ENCODE measurements at places on chromosomes 5 and 9.

- DNase-seq, result no peak
These were observed 55.4 kb upstream of the PPP3R2 start for GRCh38 chr9:101650142-101650541.

DNA sequence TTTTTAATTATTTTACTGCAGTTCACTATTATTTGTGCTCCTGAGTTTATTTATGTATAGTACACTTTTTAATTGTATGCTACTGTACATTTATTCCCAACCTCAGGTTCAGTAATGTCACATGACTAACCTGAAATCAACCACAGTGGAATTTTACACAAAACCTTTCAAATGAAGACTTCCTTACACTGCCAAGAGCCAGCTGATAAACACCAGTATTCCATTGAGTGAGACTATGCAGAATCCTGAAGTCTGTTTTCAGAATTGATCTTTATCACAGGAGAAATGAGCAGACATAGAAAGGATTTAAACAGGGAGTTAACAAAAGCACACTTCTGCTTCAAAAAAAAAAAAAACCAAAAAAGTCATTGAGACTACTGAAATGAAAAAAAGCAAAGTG, 219.5 kb downstream of the PRR16 start:
- DNase-seq, result no peak

GRCh38 chr5:58793888-58794657, 211.2 kb downstream of the RAB3C start:
- DNase-seq, result no peak

DNA sequence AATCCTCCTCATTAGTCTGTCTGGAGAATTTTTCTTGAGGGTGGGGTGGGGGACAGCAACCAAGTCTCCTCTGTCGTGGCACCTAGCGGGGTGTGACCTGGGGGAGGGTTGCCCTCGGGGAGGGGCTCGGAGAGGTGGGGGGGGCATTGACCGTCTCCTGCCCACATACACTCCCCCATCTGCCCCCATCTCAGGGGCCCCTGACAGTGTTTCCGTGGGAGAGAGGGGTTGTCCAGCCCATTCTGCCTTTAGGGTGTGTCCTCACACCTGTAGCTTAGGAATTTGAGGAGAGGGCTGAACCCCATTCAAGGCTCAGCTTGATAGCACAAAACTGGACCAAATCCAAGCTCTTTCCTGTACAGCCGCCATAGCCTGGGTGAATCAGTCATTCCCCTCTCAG, 5.9 kb upstream of the CXXC5 start:
- DNase-seq, result no peak

DNA sequence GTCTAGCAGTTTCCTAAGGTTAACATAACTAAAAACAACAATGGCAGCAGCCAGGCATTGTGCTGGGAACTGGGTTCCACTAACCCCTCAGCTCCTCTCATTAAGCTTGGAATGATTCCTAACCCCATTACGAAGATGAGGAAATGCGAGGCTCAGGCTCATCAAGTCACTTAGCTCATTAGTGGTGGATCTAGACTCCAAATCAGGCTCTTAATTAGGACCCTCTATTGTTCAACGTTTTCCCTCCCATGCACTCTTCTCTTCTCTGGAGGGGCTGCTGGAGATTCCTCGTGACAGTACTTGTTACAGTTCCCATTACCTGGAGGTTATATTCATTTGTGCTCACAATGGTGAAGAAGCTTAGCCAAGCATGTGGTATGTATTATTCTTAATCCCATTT, 6.5 kb downstream of the TAS2R1 start:
- DNase-seq, result no peak

DNA sequence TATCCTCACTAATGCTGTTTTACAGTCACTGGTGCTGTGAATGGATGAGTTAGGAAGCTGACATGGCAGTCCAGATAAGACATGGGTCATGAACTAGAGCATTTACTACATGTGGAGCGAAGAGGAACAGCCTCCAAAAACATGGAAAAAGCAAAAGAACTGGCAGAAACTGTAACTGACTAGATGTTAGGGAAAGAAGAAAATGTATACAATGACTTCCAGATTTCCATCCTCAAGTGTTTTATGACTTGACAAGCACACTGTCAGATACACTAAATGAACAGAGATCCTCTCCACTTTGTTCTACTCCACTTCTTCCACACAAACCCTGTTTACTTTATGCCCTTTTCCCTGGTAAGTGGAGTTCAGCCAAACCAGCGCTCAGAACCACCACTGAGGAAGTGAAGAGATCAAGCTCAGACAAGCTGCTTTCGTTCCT, 11.5 kb downstream of the HMGCS1 start:
- no peak for DNase-seq

DNA sequence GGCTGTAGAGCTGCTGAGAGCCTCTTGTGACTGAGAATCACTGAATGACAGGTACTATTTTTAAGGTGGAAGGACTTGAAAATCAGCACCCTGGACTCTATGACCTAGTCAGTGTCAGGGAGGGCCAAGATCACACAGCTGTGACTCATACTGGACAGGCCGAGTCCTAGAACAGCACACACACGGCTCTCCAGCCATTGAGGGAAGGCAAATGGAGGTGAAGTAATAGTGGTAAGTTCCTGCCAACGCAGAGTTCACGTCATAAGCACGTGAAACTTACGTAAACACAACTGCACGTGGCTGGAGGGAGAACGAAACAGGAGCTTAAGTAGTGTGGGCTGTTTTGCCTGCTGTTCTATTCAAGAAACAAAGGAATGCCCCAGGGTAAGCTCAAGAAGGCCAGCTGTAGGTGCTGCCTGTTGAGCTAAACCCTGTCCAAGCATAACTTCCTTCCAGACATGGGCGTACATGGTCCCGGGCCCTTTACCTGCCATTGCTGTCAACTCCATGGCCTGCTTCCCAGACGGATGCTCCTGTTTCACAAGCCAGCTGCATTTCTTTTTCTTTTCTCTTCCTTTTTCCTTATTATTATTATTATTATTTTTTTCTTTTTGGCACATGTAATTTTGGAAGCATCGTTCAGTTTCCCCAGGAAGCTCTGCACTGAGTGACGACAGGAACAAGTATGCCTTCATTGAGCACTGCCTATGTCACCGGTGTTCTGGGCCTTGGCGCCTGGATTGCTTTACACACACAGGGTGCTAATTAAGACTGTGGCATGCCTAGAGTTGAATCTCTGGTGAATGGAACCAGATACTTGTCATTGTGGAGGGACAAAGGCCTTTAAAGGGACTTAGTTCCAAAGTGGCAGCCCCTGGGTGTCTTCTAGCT, 10.2 kb upstream of the LCP2 start:
- DNase-seq, result peak; percentile 54

- DNase-seq, result no peak
These were observed 318.8 kb downstream of the ACTL7B start for GRCh38 chr9:108536836-108537601.

DNA sequence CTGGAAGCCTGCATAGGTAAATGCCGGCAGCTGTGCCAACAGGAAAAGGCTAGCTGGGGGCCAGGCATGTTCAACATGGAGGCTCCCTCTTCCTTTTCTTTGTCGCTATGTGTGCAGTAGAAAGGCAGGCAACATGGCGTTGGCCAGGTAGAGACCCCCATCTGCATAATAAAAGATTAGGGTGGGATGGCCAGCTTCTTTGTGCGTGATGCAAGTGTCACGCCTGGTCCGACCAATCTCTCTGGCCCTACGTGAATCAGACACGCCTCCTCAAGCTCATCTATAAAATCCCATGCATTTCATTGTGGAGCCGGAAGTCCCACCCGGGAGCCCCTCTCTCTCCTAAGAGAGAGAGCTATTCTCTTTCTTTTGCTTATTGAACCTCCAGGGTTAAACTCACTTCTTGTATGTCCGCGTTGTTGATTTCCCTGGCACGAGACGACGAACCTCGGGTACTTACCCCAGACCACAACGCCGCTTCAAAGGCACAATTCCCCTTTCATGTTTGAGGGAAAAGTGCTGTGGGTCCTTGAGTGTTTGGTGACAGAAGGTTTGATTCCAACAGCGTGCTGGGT, 25.0 kb upstream of the C5orf47 start:
- peak; percentile 49 for DNase-seq

DNA sequence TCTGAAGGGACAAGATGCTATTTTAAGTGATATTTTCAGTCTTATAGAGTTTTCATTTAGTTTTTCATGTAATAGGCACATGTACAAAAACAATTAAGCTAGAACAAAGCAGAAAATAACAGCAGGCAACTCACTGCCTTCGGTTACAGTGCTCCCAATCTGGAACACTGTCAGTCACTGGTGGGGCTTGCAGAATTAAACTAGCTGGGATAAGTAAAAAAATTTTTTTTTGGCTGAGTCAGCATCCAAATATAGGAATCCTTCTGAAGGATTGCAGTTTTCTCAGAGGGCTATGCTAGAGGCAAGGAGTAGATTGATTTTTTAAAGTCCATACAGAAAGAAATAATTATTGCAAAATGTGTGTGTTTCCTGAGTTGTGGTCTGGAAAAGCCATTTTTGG, 250.2 kb upstream of the RFX3 start:
- DNase-seq, result no peak

- DNase-seq, result no peak
These were observed 115.4 kb downstream of the ZNF608 start for GRCh38 chr5:124630767-124631704.

DNA sequence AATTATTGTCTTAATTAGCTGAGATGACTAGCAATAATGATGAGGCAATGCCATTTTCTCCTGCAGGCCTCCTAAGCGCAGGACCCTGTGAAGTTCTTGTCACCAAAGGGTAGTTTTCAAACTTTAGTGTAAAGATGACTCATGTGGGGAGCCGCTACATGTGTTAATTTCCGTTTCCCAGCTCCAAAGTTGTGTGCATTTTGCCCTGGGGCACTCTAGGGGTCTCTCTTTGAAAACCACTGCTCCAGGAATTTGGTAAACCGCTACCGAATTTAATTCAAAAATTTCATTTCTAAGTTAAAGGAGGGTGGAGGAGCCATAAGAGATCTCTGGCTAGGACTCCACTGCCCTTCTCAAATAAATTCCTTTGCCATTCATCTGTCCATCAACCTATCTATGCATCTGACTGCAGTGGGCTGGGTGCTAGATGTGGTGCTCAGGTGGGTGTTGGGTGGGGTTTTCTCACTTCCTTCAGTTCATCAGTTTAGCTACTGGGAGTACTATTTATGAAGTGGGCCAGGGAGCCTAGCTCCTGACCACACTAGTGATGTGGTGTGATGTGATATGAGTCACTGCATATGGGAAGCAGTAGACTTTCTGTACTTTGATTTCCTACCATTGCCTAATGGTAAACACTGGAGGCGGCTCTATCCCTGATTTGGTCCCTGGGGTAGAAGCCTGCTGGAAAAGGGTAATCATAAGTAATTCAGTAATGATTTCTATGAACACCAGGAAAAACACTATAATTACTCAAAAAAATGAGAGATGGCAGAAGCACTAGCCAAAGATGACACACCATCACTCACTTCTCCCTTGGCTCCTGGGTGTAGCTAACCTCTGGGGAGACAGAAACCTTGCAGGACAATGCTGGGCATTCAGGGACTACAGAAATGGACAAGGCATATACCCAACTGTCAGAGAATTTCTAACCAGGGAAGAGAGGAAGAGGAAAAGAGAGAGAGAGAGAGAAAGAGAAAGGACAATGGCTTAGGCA, 4.0 kb upstream of the ZSWIM6 start:
- DNase-seq, result no peak

DNA sequence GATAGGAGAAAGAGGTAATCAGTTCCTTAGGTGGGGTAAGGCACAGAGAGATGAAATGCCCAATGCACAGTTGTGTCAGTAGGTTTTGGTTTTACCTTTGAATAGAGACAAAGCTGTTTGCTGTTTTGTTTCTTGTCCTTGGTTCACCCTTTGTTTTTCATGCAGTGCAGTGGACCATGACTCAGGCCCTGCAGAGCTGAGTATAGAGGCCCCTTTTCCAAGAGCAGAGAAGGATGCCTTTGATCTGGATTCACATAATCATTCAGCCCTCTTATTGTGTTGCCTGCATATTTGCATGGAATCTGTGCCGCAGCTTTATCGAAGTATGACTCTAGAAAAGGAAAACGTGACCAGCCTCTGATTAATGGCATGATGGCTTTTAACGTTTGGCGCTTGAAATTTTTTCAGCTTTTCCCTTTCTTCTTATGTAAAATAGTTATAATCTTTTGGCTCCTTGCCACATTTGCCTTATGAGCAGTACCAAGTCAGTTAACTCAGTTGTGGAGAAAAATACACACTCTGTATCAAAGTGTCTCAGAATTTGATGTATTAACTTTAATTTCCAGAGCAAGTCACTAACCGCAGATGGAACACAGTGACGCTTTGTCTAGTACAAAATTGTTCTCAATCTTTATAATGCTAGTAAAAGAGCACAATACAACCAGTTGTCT, 197.6 kb downstream of the KDM4C start:
- DNase-seq, result no peak

DNA sequence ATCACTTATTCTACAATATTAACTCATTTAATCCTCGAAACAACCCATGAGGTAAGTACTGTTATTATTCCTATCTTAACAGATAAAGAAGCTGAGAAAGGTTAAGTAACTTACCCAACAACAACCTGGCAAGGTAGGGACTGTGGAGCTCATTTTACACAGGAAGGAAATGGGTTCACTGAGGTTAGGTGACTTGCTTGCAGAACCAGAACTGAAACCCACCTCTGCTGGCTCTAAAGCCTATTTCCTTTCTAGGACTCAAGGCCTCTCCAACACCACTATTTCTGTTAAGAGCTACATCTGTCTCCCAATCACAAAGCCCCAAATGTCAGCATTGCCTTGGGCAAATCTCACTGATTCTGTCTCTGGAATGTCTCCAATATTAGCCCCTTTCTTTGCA, 38.9 kb upstream of the IFNK start:
- DNase-seq, result no peak

- no peak for DNase-seq
These were observed 375.0 kb upstream of the RGMB start for GRCh38 chr5:98398465-98398864.

GRCh38 chr5:124650147-124650561, 96.3 kb downstream of the ZNF608 start:
- DNase-seq, result no peak

DNA sequence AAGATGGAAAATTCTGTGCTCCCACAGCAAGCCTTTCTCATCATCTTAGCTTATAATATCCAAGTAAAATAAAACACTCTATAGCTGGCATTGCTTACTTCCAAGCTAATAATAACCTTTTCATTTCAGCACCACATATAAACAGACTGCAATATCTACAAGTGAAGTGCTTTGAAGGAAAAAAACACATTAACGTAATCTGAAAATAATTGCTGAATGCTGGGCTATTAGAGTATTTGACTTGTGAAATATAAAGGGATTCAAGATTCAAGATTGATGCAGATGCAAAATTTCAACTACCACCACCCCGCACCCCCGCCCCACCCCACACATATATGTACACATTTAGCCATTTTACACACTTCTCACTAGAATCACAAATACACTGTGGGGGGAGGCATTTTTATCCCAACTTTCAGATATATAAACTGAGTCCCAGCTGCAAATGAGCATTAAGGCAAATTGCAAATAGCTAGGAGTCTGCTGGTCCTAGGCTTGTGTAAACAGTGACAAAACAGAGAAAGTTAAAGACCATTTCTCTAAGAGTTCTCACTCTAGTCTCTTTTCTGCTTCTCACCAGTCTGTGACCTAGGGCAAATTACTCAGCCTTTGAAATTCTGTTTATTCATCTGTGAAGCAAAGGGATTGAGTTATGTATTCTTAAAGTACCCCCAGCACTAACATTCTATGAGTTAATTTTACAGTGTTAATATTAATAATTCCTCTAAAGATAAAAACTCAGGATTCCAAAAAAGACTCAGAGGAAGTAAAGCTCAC, 489.4 kb downstream of the PRELID2 start:
- no peak for DNase-seq
